ENCODE measurements at places on chromosomes 1 and 21.

DNA sequence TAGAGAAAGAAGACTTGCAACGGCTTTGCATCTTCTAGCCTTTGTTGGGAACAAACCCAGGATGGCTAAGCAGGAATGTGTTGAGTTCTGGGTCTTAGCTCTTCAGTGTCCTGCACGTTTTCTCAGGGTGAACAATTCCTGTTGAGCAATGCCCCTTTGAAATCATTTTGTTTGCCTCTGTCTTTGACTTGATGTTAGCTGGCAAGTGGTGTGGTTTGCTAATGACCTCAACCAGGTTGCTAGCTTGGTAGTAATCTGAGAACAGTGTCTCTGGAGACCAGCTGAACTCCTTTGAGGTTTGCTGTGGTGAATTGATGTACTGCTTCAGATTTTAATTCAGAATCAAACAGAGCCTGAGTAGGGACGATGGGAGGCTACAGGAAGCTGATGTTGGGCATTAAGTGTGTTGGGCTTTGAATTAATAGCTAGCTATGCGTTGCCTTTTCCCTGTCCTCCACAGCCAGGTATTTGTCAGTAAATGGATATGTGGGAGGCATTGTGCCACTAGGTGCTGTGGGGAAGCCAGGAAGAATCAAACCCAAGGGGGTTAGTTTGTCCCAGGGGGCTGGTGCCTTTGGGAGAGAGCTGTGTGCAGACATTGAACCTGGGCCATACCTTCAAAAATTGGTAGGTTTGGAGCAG, 23.3 kb upstream of the SRSF10 start:
- peak; percentile 89 for DNase-seq

DNA sequence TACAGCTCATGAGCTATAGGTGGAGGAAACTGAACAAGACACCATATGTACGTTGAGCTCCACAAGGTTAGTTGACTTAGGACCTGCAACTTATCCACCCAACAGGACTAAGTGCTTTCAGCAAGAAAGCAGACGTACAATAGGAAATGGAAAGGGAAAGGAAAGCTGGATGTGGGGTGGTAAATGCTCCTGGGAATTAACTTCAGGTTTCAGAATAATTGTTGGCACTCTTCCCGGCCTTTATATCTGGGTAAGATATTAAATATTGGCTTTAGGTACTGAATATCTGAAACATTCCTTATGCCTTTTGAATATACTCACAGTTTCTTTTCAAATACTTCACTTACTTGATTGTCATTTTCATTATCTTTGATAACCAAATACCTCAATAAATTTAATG, 36.3 kb downstream of the GLMN start:
- peak; percentile 63 for DNase-seq

- peak; percentile 33 for DNase-seq
Measured at GRCh38 chr1:36083635-36084496, at the start of gene TEKT2. TEKT2 (plus strand) TSS chr1:36084094; CDS start chr1:36084922, 828 bp downstream.

DNA sequence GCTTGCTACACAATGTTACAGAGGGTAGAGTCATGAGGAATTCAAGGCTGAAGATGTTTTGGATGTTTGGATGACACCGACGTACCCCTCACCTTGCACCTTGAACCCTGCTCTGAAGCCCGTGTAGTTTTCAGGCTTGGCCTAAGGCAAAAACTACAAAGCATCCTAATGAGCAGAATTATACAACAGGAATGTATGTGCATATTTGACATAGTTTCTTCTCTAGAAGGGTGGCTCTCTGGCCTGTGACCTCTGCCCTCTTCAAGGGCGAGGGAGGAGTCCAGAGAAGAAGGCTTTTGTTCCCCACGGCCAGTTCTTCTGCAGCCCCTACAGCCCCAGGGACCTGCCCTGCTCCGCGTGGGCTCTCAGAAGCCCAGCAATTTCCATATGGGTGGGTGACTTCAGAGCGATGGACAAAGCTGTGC, 43.3 kb downstream of the L1TD1 start:
- no peak for DNase-seq

DNA sequence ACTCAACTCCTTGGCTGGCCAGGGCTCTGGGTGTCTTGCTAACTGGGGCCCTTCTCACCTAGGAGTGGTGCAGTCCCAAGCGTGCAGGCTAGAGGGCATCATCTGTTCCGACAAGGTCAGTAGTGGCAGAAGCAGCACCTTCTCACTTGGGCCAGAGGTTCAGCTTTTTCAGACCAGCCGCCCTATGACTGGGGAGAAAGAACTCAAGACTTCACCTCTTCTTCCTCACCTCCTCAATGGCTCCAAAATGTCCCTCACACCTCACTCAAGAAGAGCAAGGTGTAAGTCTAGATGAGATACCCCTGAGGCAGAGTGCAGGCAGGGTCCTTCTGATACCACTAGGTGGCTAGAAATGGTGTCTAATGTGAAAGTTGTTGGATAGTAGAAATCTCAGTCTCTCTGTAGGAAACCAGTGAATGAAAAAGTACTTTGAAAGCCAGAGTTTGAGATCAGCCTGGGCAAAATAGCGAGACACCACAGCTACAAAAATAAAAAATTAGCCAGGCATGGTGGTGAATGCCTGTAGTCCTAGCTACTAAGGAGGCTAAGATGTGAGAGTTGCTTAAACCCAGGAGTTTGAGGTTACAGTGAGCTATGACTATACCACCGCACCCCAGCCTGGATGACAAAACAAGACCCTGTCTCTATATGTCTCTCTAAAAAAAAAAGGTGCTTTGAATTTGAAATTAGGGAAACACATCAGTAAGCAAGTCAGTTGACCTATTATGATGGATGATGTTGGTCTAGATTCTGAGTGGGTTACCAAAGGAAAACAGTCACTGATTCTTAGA, 8.6 kb upstream of the IL20 start:
- DNase-seq: no peak

DNA sequence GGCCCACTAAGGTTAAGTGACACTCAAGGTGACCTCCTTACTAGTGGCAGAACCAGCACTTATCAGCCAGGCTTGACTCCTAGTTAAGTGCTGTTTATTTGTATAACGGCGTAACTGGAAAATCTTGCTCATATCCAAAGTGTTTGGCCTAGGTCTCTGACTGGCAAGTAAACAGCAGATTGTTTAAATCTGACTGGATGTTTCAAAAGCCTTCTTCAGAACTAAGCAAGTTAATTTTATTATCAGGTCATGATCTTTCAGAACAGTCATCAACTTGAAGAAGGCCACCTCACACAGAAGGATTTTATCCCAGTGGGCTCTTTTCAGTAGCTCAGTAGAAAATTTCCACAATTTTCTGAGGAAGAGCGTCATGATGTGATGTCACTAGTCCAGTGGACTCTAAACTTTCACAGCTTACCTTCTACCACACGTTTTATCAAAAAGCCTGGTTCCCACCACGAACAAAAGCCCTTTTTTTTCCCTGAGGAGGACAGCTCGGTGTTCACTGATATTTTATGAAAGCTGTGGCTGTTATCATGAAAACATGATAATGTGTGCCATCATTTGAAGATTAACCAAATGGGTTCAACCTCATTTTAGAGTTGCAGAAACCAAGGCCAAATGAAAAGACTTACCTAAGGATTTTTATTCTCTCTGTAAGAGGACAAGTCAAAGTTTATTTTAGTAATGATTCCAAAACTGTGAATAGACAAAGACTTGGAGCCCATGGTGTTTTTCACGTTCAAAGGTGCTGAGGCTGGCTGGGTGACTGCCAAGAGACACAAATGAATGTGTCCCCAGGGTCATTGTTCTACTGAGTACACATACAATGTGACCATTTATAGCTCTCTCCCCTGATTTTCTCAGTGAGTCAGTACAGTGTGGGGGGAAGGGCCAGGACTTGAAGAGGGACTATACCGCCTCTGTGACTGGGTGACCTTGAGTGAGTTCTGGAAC, 9.1 kb downstream of the SGIP1 start:
- peak; percentile 61 for DNase-seq

GRCh38 chr1:178308438-178308837, 188.3 kb downstream of the CLEC20A start:
- DNase-seq: no peak

DNA sequence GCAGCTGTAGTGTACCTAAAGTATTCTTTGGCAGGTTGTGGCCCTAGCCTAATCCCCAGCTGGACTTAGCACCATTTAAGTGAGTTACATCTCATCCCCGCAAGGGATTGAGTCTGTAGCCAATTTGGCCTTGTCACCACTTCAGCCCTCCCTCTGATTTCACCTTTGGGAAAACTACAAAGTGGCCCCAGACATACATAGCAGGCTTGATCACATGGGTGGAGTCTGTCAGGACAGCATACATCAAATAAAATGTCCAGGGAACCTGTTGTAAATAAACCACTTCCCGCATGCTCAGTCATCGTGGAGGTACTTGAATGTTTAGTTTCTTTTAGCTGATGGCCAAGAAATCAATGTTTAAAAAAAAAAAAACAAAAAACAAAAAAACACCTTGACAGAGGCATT, 142.5 kb downstream of the DHRS3 start:
- DNase-seq: no peak

GRCh38 chr1:223824712-223825111, 21.0 kb downstream of the TP53BP2 start:
- DNase-seq: no peak

GRCh38 chr1:100816049-100816448, 78.6 kb downstream of the EXTL2 start:
- no peak for DNase-seq

DNA sequence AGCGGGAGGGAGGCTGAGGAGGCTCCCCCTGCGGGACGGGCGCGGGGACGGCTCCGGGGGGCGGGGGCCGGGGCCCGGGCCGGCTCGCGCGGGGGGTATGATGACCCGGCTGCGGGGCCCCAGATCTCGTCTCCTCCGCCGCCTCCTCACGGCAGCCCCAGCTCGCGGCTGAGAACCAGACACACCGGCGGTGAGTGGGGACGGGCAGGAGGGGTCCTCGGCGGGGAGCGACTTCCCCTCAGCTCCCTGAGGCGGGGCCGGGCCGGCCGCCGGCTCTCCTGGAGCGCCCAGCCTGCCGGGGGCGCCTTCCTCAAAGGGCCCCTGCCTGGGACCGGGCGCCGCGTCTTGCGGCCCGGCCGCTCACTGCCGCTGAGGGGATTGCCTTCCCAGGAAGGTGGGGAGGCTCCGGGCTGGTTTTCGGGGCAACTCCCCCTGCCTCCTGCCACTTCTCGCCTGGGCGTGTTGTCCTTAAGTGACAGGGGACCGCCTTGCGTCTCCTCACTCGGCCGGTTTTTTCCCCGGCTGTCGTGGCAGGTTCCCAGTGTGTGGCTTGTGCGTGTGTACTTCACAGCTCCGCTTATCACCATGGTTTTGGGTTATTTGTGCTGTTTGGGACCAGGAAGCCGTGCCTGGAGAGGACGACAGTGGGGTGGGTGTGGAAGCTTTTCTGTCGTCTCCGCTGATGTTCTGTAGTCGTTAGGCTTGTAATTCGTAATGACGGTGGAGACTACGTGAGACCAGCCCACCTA, 800 bp downstream of the HIPK1 start:
- DNase-seq: peak; percentile 44

GRCh38 chr1:51863384-51863783, 15.1 kb downstream of the NRDC start:
- no peak for DNase-seq

DNA sequence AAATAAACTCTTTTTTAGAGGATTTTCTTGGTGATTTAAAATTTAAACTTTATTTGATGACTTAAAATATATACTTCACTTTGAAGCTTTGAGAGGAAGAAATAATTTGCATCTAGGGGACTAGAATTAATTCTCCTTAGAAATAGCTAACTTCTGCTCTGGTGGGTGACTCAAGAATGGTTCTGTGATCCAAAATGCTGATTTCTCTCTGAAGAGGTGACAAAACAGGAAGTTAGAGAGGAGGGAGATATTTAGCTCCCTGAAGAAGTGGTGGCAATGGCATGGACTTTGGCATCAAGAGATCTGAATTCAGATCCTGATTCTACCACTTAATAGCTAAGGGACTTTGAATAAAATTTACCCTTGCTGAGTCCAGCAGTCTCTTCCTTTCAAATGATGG, 125.8 kb upstream of the ATP1B1 start:
- DNase-seq: no peak

DNA sequence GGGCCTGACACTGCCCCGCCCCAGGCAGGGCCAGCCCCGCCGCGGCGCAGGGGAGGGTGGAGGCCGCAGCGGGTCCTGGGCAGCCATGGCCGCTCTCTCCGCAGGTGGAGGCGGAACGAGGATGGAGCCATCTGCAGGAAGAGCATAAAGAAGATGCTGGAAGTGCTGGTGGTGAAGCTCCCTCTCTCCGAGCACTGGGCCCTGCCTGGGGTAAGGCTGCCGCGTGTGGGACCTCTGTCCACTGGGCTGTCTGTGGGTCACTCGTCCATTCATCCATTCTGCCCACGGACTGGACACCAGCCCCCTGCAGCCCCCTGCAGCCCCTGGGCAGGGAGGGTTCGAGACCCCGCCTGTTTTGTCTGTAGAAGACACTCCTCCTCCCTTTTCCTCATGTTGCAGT, 18.4 kb upstream of the LRRC3 start:
- DNase-seq: no peak

GRCh38 chr1:18526436-18527275, 45.9 kb downstream of the KLHDC7A start:
- no peak for DNase-seq
